Caco-2 (cell line): ENCODE measurements at places on chromosomes 4 and X. TPM values are rescaled to one million over a fixed set of nuclear protein-coding genes. Genes with fewer than 3 reads are reported as not detected.

The EREG gene
- 35.5 and 37.0 TPM in 2 replicates for total RNA-seq

GRCh38 chrX:11143931-11144678, 33.0 kb downstream of the HCCS start:
- H3K36me3 ChIP-seq, result no peaks in the 10 kb centered on the region
- H3K27me3 ChIP-seq, result no peaks in the 10 kb centered on the region
- H3K27ac ChIP-seq, result no peak overlapping the region
- DNase-seq, result peak; percentile 56

DNA sequence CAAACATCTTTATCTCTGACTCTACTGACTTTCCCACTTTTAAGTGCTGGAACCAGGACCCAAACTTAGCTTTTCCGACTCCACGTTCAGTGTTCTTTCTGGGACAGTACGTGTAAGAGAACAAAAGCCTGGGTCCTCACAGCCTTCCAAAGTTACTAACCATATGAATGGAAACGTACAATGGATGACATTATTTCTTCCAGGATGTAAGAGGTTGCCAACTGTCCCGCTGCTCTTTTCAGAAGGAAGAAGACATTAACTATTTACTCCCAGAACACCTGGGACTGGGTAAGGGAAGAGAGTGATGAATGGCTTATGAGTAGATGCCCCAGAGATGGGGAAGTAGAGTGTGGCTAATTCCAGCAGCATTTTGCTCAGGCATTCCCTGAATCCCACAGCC, 114.7 kb downstream of the TRAPPC11 start:
- DNase-seq, result no peak
- no peak overlapping the region for H3K4me3 ChIP-seq
- H3K27me3 ChIP-seq, result no peaks in the 10 kb centered on the region
- no peaks in the 10 kb centered on the region for H3K36me3 ChIP-seq
- H3K27ac ChIP-seq, result no peak overlapping the region

The FGFBP2 gene
- 0.25 TPM in 1 of 2 replicates, not detected in the other for total RNA-seq

DNA sequence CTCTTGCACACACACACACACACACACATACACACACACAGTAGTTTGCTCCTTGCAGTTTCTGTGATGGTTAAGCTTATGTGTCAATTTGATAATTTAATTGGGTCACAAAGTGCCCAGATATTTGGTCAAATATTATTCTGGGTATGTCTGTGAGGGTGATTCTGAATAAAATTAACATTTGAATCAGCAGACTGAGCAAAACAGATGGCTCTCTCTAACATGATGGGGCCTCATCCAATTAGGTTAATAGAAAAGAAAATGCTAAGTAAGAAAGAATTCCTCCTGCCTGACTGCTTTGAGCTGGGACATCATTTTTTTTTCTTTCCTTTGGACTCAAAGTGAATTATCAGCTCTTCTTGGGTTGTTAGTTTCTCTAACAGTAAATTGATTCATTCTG, 191.2 kb upstream of the INTU start:
- H3K27me3 ChIP-seq, result no peaks in the 10 kb centered on the region
- no peak overlapping the region for H3K27ac ChIP-seq
- DNase-seq, result no peak
- H3K4me1 ChIP-seq, result no peaks in the 10 kb centered on the region

GRCh38 chrX:8726031-8726652, 5.8 kb downstream of the ANOS1 start:
- no peak for DNase-seq
- H3K36me3 ChIP-seq, result no peaks in the 10 kb centered on the region
- H3K4me1 ChIP-seq, result no peaks in the 10 kb centered on the region
- no peak overlapping the region for H3K4me3 ChIP-seq
- H3K27ac ChIP-seq, result no peak overlapping the region

DNA sequence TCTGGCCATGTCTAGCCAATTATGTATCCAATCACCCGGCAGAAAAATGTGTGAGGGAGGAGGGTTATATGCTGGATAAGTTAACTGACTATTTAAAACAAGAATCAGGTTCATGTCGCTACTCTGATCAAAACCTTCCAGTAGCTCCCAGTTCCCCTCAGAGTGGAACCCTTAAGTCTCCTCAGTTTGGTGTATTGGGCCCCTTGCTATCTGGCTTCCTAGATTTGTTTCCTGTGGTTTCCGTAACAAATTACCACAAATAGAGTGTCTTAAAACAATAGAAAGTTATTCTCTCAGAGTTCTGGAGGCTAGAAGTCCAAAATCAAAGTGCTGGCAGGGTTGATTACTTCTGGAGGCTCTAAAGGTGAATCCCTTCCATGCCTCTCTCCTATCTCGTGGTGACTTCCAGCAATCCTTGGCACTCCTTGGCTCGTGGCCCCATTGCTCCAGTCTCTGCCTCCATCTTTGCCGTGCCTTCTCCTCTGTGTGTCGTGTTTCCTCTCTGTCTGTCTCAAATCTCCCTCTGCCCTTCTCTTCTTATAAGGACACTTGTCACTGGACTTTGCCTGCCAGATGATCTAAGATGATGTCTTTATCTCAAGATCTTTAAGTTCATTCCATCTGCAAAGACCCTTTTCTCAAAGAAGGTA, 10.5 kb upstream of the ENPP6 start:
- no peak for DNase-seq
- no peak overlapping the region for H3K27ac ChIP-seq
- no peaks in the 10 kb centered on the region for H3K27me3 ChIP-seq

- H3K4me3 ChIP-seq, result no peak overlapping the region
- DNase-seq, result no peak
- no peaks in the 10 kb centered on the region for H3K27me3 ChIP-seq
Observed at GRCh38 chrX:110310896-110311295, 7.0 kb downstream of the AMMECR1 start.

GRCh38 chrX:24777660-24778059, 83.9 kb downstream of the POLA1 start:
- H3K27me3 ChIP-seq, result no peaks in the 10 kb centered on the region
- no peaks in the 10 kb centered on the region for H3K36me3 ChIP-seq
- H3K4me3 ChIP-seq, result no peak overlapping the region
- DNase-seq, result no peak
- H3K4me1 ChIP-seq, result no peaks in the 10 kb centered on the region

The CNKSR2 gene
- total RNA-seq, result not detected in 2 replicates

The SLIT2 gene
- total RNA-seq, result 0.68 and 0.72 TPM in 2 replicates

The CSN1S1 gene
- total RNA-seq, result not detected in 2 replicates

GRCh38 chrX:122866532-122866931, 317.5 kb upstream of the GRIA3 start:
- DNase-seq, result peak; percentile 2
- H3K4me3 ChIP-seq, result no peak overlapping the region
- H3K27me3 ChIP-seq, result no peaks in the 10 kb centered on the region

- no peaks in the 10 kb centered on the region for H3K4me1 ChIP-seq
- H3K27me3 ChIP-seq, result no peaks in the 10 kb centered on the region
- no peak overlapping the region for H3K4me3 ChIP-seq
- H3K36me3 ChIP-seq, result no peaks in the 10 kb centered on the region
Observed at GRCh38 chr4:85050736-85051135, 84.2 kb upstream of the WDFY3 start.

The ZXDA gene
- 1.8 and 2.4 TPM in 2 replicates for total RNA-seq

The MAGEB10 gene
- total RNA-seq, result not detected in 2 replicates
